Neural progenitor cell (in vitro differentiated cells): ENCODE measurements at places on chromosomes 3 and 15. TPM values are rescaled to one million over a fixed set of nuclear protein-coding genes. Genes with fewer than 3 reads are reported as not detected.

GRCh38 chr15:40769274-40770146 lies at the start of gene C15orf62:
C15orf62 (plus strand) TSS chr15:40769980; CDS start chr15:40770496, 516 bp downstream.
- DNase-seq, result no peak

IL17RD gene
- 26.1 and 33.6 TPM in 2 replicates for total RNA-seq

PRICKLE2 gene
- 10.7 and 11.5 TPM in 2 replicates for total RNA-seq

FAM81A gene
- 0.41 and 0.87 TPM in 2 replicates for total RNA-seq

MRAS gene
- total RNA-seq, result 11.2 and 17.2 TPM in 2 replicates

CCR1 gene
- total RNA-seq, result 0.19 TPM in 1 of 2 replicates, not detected in the other

- peak; percentile 46 for DNase-seq
Observed at GRCh38 chr3:170499562-170500156, 81.0 kb downstream of the CLDN11 start.

SCN11A gene
- 0.69 and 0.81 TPM in 2 replicates for total RNA-seq

GRCh38 chr3:138824114-138824506 lies 10.6 kb downstream of the PIK3CB start:
- DNase-seq, result peak; percentile 82

GRCh38 chr3:148400754-148401153 lies 296.9 kb upstream of the AGTR1 start:
- no peak for DNase-seq

GPR62 gene
- total RNA-seq, result 0.21 TPM in 1 of 2 replicates, not detected in the other
